ENCODE measurements at places on chromosomes 3 and 15.
A peak's percentile ranks its signal among the peaks of the same experiment; 100 is the strongest.

GRCh38 chr15:86903642-86904421 lies 824.2 kb downstream of the AGBL1 start:
- no peak for DNase-seq

GRCh38 chr3:138717348-138717747 lies 108.8 kb downstream of the FAIM start:
- DNase-seq: no peak

- DNase-seq: peak; percentile 75
Measured at GRCh38 chr15:31867536-31868442, 162.5 kb upstream of the CHRNA7 start.

DNA sequence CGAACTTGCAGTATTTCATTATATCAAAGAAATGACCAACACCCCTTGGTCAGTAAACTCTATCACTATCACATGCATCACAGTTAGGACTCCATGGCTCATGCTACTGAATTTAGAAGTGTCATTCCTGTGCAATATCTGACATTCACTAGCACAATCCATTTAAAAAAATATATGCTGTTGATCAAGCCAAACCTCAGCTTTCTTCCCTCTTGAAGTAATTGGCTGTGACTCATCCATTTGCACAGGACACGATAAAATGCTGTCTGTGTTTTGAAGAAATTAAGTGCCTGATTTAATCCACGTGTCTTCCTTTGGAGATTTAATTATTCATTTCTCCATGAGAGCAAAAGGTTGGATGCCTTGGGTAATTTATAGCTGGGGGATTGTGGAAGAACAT lies 38.9 kb downstream of the CPNE4 start:
- DNase-seq: no peak

DNA sequence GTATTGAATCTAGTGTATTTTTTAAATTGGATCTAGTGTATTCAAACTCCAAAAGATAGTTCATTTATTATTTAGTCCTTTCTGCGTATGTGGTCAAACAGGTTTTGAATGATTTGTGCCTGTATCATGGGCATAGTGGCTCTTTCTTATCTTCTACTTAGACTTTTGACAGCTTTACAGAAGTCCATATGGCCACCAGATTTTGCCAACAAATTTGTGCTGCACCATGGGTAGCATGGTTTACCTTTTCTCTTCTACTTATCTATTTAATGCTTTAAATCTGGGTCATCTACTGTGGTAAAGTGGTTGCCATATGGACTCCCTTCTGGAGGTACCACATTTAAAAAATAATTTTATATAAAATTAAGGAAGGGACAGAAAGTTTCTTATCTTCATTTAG lies 66.9 kb upstream of the CADM2 start:
- DNase-seq: no peak

DNA sequence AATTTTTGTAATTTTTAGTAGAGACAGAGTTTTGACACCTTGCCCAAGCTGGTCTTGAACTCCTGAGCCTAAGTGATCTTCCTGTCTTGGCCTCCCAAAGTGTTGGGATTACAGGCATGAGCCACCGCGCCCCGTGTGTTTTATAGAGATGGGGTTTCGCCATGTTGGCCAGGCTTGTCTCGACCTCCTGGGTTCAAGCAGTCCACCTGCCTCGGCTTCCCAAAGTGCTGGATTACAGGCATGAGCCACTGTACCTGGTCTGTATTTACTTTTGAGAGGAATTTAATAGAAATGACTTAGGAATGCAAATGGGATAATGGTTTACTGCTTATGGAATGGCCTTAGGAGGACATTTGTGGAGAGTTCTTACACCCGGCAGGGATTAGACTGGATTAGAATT lies 10.8 kb downstream of the TATDN2 start:
- no peak for DNase-seq

- DNase-seq: no peak
Measured at GRCh38 chr3:164620956-164621355, 457.3 kb downstream of the SI start.

- DNase-seq: no peak
Measured at GRCh38 chr3:187648177-187648576, 22.0 kb downstream of the SST start.

GRCh38 chr15:43194795-43195194 lies 9.6 kb downstream of the CCNDBP1 start:
- no peak for DNase-seq

DNA sequence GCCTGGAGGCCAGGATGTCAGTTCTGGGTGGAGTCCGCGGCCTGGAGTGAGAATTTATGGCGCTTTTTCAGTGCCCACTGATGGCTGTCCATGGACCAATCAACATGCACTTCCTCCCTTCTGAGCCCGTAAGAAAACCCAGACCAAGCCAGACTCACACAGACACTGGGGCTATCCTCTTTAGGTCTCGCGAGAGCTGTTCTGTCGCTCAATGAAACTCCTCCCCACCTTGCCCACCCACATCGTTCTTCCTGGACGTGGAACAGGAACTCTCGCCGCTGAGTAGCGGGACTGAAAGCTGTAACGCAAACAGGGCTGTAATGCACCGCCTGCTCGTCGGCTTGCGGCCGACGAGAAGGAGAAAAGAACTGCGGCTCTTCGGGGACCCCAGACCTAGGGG lies 833.0 kb upstream of the CADM2 start:
- DNase-seq: no peak
